ENCODE measurements at places on chromosomes 7 and 10.
A peak's percentile ranks its signal among the peaks of the same experiment; 100 is the strongest.

DNA sequence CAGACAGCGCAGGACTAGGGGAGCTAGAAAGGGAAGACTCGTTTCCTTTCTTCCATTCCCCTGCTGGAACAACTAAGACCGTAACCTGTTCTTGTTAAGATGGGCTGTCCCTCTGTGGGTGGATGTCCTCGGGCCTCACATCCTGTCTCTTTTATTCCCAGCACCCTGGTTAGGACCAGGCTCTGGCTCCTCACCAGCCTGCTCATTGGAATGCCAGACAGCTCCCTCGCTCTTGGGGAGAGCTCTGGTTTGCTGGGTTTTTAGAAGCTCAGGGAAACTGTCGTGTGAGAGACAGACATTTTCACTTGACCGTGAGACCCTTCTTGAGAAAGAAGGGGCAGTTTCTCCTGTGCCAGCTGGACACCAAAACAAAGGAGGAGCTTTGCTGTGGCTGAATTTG, 58.1 kb upstream of the HABP2 start:
- DNase-seq, result no peak

DNA sequence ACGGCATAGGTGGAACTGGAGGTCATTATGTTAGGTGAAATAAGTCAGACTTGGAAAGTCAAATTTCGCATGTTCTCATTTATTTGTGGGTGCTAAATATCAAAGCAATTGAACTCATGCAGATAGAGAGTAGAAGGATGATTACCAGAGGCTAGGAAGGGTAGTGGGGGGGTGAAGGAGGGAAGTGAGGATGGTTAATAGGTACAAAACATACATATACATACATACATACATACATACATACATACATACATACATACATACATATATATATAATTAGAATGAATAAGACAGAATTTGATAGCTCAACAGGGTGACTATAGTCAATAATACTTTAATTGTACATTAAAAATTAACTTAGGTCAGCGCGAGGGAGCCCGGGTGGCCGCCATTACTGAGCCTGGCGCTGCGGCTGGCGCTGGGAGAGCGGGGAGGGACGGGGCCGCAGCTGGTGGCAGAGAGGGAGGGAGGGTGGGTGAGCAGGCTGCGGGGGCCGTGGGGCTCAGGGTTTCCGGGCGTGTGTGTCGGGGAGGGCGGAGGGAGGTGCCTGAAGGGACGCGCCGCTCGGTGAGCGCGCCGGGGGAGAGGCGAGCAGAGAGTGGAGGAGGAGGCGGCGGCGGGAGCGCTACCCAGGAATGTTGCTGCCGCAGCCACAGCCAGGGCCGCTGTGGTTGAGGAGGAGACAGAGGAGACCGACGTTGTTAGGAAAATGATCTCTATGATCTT, 85.8 kb upstream of the EGFR start:
- peak; percentile 40 for DNase-seq

DNA sequence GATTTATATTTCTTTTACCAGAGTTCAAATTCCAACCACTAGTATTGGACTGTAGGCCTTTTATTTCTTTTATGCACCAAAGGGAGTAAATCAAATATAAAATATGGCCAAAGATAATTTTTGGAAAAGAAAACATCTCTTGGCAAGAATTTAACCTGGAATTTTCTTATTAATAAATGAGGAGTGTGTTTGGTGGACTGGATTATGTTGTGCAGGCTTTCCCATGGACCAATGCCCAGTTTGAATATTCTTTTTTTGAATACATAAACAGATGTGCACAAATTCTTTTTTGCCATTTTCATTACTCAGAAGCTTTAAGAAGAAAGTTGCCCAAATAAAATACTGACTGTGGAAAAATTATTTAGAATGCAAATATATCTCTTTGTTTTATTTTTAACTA, 22.1 kb upstream of the PRKG1 start:
- DNase-seq, result no peak

DNA sequence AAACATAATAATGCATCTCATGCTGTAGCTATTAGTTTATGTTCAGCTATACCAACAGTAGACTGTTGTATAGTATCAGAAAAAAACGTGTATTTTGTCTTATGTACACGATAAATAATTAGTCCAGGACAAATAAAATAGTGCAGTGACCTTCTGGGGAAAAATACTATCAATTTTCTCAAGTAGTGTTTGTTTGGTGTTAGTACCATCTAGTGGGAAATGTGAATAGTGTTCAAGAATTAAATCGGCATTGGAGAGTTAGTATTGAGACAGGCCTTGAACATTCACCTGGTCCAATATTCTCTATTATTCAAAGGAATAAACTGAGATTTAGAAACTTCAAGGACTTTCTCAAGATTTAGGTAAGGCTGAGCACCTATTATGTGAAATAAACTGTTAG, 21.7 kb upstream of the OR2A5 start:
- peak; percentile 49 for DNase-seq

- no peak for DNase-seq
Observed at GRCh38 chr10:43130770-43131171, 7.5 kb upstream of the CSGALNACT2 start.

GRCh38 chr7:18496341-18496700, 772 bp downstream of the HDAC9 start:
- no peak for DNase-seq

GRCh38 chr7:55532150-55532917, 40.0 kb downstream of the VOPP1 start:
- DNase-seq, result peak; percentile 66
